Breast epithelium (tissue), 4 donors: ENCODE measurements at places on chromosomes 12 and 14.

DNA sequence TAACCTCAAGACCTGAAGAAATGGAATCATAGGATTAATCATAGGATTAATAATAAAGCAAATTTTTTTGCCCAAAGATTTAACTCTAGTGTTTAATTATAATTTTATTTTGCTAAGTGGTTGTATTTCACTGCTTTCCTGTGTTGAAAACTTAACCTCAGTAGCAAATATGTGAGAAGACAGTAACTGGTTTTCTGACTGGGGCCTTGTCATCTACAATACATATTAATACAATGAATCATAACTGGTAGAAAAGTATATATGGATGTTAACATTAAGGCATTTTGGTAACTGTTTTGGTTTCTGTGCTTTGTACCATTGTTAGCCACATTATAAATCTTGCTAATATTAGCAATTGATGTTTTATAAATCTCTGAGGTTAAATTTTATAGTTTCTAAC lies 92.2 kb downstream of the ACSS3 start:
- DNase-seq, result no peak

GRCh38 chr14:61474015-61474414 lies 152.6 kb downstream of the PRKCH start:
- no peak for DNase-seq

- no peak for DNase-seq
These were observed 119.7 kb downstream of the FBXL14 start for GRCh38 chr12:1474574-1475153.

DNA sequence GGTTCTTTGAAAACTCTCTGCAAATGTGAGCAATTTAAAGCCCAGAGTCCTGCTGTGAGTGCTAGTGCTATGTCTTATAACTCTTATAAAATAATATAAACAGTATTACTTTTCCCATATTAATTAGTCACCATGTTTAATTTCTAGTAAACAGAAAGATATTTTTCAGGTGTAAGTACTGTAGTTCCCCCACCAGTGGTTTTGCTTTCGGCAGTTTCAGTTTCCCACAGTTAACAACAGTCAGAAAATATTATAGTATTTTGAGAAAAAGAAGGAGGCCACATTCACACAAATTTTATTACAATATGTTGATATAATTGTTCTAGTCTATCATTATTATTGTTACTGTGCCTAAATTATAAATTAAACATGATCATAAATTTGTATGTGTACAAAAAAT lies 800.5 kb downstream of the LRFN5 start:
- no peak for DNase-seq

GRCh38 chr12:49233842-49234526 lies 30.9 kb upstream of the TUBA1C start:
- no peak for DNase-seq

- DNase-seq, result no peak
These were observed 84.4 kb downstream of the FSCB start for GRCh38 chr14:44422699-44423098.
